NCI-H526 treated with DMSO at 0.1 percent for 48 hours (cell line): ENCODE measurements at places on chromosomes 2 and 18.
A peak's percentile ranks its signal among the peaks of the same experiment; 100 is the strongest.

GRCh38 chr2:99634234-99634633 is 144.4 kb upstream of the REV1 start:
- DNase-seq, result no peak

- no peak for DNase-seq
Measured at GRCh38 chr18:4040391-4041092, 414.6 kb downstream of the DLGAP1 start.

DNA sequence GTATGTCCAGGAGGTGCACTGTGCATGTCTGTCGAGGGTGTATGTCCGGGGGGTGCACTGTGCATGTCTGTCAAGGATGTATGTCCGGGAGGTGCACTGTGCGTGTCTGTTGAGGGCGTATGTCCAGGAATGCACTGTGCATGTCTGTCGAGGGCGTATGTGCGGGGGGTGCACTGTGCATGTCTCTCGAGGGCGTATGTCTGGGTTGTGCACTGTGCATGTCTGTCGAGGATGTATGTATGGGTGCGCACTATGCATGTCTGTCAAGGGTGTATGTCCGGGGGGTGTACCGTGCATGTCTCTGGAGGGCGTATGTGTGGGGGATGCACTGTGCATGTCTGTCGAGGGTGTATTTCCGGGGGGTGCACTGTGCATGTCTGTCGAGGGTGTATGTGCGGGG is 249.3 kb upstream of the MYT1L start:
- DNase-seq, result no peak

DNA sequence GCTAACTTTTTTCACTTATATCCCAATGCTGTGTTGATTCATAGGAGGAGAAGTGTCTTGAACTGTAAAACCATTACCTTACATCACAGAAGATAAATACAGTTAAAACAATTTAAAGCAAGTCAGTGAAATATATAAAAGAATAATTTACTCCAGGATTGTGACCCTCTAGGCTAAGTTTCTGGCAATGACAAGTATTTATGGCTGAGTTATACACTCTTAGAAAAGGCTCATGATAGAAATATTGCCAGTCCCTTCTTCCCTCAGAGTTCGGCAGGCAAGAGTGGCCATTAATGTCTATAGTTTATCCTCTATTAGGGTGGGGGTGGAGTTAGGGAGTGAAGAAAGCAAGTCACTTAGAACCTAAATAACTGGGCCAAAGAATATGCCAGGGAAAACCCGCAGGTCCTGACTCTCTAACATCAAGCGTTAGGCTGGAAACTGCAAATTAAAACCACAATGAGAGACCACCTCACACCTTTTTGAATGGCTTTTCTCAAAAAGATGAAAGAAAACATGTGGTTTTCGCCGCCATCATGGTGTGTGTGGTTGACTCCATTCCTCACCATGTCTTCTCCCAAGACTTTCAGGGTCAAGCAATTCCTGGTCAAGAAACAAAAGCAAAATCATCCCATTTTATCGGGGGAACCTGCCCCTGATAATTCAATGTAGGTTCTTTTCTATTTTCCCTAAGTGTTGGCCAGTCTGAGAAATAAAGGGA is 69.3 kb downstream of the CD226 start:
- no peak for DNase-seq

DNA sequence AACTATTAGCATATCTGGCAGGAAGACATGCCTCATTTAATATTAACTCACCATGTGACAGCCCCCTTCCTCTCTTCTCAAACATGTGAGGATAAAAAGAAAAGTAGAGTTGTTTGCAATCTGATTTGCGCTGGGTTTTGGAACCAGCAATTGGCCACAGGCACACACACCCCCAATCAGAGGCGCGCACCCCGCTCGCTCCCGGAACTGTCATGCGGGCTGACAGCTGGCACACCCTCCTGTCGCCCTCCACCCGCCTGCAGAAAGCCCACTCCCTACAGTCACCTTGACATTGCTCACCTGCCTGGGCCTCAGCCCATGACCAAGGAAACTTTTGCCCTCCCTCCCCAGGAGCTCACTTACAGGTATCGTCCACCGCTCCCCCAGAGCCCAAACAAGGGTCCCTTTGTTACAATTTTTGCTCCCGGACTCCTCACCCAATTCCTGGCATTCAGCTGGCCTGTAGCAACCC is 1.1 kb downstream of the COBLL1 start:
- DNase-seq, result peak; percentile 48

DNA sequence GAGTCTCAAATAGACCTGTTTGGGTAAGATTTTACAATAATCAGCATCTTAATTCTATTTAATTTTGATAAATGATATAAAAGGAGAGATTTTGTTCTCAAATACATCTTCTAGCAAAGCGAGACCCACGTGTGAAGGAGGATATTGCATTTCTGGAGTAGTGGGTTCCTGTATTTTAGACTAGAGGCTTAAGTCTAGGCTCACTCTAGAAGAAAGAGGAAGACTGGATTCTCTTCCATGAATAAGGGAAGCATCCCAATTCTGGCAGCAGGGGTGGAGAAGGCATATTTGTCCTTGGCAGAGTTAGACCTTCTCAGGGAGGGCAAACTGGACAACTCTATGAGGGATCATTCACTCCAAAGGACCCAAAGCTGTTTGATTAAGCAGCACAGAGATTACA is 11.3 kb upstream of the FAM228A start:
- DNase-seq, result no peak

DNA sequence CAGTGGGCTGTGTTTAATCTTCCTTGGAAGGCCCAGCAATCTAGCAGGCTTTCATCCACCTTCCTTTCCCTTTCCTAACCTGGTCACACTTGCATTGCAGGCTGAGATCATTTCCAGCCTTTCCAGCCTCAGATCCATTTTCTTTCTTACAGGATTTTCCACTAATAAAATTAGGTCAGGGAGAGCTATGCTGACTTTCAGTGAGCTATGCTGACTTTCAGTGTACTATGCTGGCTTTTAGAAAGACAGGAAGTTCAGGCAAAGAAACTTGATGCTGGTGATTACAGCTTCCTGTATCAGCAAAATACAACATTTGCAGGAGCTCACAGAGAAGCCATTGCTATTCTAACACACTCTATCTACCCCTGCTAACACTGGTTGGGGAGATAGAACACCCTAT is 735.0 kb downstream of the CCDC85A start:
- DNase-seq, result no peak

- no peak for DNase-seq
Measured at GRCh38 chr2:105526000-105526925, 127.4 kb upstream of the FHL2 start.

DNA sequence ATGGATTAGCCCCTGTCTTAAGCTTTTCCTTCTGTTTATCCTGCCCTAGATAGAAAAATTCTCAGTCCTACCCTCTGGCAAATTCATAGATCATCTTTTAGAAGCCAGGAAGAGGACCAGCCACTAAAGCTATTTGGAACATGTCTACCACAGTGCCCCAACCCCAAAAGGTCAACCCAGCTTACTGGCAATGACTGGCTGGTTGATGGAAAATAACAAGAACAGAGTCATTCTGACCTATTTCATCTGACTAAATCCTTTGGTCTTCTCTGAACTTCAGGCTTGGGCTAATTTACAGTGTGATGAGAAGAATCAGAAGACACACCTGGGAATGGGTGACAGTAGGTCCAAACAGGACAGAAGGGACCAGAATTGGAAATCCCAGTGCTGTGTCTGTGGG is 227.3 kb upstream of the CCDC68 start:
- no peak for DNase-seq

DNA sequence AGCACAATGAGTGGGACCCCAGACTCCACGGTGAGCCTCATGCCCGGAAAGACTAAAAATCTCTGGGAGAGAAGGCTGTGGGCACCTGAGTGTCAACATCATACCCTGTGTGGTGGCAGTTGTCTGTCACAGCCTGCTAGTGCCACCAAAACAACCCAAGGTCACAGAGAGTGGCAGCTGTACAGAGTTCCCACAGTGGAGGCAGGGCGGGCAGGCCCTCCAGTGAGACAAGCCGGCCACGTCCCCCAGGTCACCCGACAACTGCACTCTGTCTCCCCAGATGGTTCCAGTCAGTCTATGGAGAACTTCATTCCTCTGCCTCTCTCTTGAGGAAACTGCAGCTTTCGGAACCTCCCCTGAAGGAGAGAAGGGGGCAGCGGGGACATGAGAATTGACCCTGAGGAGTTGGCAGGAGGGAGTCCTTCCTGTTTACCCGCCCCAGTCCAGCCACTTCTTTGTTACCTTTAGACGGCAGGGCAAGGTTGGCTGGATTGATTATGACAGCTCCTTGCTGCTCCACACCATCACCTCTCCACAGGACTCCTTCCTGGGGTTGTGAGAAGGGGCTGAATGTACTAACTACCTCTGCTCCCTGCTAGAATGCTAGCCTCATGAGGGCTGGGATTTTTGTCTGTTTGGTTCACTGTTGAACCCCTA is 11.3 kb upstream of the FIGLA start:
- no peak for DNase-seq

- DNase-seq, result no peak
Measured at GRCh38 chr18:2686349-2686968, 30.9 kb downstream of the SMCHD1 start.

DNA sequence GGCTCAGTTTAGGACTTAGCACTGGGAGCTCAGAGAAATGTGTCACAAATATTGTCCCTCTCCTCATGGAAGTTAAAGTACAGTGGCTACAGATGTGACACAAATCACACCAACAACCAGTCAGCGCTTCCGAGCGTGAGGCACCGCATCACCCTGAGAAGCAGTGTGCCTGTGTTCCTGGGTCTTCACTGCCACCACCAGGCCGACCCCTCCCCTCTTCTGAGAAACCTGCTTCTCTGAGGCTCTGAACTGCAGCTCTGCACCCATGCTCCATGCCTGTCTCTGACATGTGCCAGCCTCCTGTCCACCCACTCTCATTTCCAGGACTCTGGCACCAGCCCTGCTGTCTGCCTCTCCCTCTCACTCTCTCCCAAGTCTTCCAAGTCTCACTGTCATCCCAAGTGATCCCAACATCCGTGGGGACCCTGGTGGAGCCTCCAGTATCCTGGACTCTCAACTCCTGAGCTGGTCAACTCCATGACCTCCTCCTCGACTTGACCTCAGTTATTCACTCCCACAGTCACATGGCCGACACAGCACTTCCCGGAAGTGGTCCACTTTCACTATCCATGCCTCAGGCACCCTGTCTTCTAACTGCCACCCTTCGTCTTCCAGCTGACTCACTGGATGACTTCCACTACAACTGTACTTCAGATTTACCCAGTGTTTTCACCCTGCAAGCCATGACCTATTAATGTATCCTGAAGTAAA is 73.5 kb downstream of the FBXO15 start:
- DNase-seq, result no peak

DNA sequence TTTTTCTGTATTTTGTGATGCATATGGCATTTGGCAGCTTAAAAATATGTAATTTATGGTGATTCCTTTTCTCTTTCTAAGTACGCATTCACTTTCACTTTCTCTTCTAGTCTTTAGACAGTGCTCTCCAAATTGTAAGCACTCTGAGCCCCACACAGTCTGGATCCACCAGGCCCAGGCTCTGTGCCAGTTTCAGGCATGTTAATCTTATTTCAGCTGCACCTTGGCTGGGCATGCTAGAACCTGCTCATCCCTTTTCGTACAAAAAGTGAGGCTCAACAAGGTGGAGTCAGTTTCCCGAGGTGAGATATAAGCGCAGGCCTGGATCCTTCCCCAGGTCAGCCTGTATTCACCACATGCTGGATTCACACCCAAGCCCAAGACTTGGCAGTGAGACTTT is 203.9 kb downstream of the MTX2 start:
- no peak for DNase-seq

GRCh38 chr18:60049172-60049571 is 149.4 kb downstream of the PMAIP1 start:
- DNase-seq, result no peak

- peak; percentile 87 for DNase-seq
Measured at GRCh38 chr2:104434318-104434792, 419.6 kb upstream of the POU3F3 start.

DNA sequence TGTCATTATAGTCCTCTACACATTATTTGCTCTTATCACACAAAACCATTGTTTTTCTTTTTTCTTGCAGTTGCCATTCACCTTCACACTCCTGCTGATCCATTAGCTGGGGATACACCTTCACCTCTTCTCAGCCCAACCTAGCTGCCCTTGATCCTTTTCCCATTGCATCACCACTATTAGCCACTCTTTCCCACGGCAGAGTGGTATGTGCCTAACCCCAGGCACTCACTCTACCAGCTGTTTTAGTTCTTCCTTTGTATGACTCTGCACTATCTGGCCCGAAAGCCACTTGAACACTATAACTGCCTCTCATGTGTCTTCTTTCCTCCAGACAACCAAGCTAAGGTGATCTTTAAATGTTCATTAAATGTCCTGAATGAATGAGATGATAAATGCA is 145.4 kb upstream of the PIK3C3 start:
- no peak for DNase-seq

DNA sequence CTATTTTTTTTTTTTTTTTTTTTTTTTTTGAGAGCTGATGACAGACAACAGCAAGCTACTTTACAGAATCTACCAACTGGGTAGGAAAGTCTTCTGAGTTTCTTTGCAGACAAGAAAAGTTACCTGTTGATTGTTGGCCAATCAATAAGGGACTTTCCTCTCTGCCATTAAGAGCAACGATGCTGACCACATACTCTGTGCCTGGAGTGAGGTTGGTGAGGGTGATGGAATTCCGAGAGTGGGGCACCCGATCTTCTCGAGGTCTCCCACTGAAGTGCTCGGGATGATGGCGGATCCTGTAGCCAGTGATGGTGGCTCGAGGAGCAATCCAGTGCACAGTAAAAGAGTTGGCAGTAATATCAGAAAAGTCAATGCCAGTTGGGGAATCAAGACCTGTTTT is 49.3 kb downstream of the FN1 start:
- DNase-seq, result no peak

DNA sequence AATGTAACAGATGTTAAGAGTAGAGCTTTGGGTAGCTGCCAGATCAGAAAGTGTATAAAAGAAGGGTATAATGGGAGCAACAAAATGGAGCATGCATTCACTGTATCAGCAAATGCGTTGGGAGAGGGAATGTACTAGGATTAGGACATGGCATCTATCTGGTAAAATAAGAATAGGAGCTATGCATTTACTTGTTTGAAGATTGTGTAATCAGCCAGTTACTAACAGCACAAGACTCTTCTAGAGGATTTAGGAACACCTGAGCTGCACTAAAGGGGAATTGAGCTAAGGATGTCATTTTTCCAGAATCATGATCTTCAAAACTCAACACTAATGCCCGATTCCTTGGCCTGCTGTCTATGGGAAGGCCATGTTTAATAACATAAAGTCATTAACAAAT is 394.2 kb upstream of the TNP1 start:
- DNase-seq, result no peak

- no peak for DNase-seq
Measured at GRCh38 chr2:2012505-2012904, 268.2 kb upstream of the PXDN start.

- no peak for DNase-seq
Measured at GRCh38 chr2:106798826-106799552, 87.0 kb downstream of the ST6GAL2 start.

GRCh38 chr2:85790032-85790431 is 36.2 kb downstream of the ATOH8 start:
- DNase-seq, result no peak
